ENCODE measurements at places on chromosomes 16 and 17.

DNA sequence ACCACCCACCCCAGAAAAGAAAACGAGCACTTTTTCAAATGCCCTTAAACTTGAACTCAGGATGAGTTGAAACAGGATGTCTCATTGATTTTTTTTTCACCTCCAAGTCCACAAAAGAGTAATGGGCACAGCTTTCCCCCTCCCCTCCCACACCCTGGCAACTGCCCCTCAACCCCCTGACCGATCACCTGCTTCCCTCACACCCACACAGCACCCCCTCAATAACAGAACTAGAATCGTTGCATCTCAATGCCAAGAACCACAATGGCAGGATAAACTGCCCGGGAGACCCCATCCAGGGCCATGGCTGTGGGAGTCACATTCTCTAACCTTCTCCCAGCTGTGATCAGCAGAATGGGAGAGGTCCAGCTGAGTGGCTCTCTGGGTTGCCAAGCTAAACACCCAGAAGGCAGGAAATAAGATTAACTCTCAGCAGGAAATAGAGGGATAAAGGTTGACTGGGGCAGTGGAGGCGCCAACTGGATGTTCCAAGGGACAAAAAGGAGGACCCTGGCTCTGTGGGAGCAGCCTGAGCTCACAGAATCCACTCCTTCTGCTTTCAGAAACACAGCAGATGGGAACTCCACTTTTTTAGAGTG, 128.0 kb upstream of the SDK2 start:
- DNase-seq, result no peak

DNA sequence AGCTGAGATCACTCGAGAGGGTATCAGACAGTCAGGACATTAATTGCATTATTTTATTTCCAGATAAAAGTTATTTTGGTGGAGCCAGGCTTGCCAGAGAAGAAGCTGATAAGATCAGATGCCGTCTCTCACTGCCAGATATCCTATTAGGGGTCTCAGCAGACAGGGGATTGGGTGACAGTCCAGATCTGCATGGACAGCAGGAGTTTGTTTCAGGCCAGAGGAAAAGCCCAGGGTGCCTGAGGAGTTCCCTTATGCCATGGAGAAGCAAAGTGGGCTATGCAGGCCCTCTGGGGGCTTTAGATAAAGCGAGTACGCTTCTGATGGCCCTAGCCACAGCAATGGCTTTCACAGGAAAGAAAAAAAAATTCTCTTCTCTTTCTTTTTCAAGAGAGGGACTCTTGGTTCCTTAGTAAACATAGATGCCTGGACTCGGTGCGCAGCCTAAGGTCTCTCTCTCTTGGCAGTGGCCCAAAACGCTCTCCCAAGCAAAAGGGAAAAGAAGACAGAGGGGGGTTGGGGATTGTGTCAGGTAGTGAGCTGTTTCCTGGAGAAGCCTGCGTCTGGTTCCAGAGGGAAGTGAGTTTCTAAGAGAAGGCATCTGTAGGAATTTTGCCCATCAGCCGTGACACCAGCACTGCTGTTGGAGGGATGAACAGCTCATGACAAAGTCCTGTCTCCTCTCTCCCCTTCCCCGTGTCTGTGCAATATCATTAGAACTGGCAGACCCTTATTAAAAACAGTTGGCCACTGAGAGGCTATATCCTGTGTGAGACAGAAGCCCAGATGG, 166.3 kb upstream of the FOXF1 start:
- DNase-seq, result peak; percentile 39

DNA sequence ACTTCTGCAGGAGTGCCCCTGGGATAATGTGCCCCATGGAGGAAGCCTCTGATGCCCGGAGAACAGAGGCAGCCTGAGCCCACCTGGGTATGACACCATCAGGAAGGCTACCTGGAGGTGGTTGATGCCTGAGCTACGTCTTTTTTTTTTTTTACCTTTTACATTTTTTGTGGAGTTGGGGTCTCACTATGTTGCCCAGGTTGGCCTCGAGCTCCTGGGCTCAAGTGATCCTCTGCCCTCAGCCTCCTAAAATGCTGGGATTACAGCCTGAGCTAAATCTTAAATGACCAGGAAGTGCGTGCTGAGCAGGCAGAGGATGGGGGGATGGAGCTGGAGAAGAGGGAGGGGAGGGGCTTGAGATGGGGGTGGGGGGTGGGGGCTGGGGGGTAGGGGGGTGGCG, 32.7 kb downstream of the ABCC6 start:
- DNase-seq, result no peak

GRCh38 chr16:67397036-67397801, 3.9 kb upstream of the TPPP3 start:
- DNase-seq, result no peak

DNA sequence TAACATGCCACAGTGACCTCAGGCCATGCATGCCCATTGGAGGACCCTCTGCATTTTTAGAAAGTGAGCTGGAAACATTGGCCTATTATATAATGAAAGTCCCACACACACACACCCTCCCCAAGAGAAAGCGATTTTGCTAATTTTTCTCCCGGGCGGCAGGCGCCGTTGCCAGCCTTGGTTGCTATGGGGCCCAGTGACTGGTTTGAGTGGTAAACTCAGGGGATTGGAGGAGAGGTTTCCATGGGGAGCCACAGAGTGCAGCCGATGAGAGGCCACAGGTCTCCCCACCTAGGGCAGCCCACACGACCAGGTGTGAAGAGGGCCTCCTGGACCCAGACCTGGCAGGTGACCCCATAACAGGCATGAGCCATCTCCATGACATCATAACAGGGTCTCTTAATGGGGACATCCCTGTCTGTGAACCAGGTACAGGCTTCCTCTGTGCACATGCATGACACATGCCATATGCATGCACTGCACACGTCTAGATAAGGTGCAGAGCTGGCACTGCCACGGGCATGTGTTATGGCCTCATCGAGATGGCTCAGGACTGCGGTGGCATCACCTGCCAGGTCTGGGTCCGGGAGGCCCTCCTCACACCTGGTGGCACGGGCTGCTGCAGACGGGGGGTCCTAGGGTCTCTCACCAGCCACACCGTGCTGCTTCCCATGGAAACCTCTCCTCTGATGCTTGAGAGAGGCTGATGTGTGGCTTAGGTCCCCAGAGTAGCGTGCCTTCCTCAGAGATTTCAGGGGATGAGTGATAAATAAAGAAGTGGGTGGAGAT, 144.1 kb downstream of the RBFOX3 start:
- no peak for DNase-seq

Measured in suppressor macrophage treated with lipopolysaccharide for 1 hour (primary cell).